ENCODE measurements at places on chromosomes 1 and 21. TPM values are rescaled to one million over a fixed set of nuclear protein-coding genes. Genes with fewer than 3 reads are reported as not detected.

SPRR2F gene
- not detected for total RNA-seq

LDLRAD1 gene
- not detected for total RNA-seq

HCRTR1 gene
- not detected for total RNA-seq

SLAMF7 gene
- not detected for total RNA-seq

KRTAP12-2 gene
- not detected for total RNA-seq

CNR2 gene
- not detected for total RNA-seq

OVAAL gene
- not detected for total RNA-seq
